Thoracic aorta (tissue), 2 donors: ENCODE measurements at places on chromosomes 6 and 20.

- DNase-seq = no peak
These were observed 56.2 kb upstream of the EPB41L1 start for GRCh38 chr20:36098364-36098763.

DNA sequence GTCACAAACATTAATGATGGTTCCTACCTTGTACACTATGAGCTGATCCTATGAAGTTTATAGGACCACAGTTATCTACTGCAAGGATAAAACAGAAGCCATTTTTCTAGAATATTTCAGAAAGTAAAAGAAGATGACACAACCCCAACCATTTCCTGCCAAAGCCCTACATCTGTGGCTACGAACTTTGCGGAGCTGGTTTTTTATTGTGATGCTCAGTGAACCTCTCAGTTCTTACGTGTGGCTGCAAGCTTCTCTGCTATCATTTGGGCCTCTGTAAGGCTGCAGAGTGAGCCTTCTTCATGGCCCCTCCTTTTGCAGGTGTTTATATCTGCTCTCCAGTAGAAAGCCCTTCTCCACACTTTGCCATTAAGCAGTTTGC lies 17.8 kb upstream of the TAGAP start:
- no peak for DNase-seq

DNA sequence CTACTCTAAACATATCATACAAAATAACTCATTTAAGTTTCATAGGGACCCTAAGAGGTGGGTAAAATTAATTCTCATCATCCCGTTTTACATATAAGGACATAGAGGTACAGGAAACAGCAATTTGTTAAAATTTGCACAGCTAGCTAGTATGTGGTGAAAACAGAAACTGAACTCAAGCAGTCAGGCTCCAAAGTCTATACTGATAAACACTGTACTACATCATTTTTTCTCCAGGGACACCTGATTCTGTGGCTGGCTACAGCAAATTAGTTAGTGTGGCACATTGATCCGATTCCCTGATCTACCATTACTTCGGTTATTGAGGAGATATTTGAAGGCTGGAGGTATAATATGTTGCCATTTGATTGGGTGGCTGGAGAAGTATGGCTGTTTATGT lies 36.2 kb upstream of the E2F3 start:
- no peak for DNase-seq

DNA sequence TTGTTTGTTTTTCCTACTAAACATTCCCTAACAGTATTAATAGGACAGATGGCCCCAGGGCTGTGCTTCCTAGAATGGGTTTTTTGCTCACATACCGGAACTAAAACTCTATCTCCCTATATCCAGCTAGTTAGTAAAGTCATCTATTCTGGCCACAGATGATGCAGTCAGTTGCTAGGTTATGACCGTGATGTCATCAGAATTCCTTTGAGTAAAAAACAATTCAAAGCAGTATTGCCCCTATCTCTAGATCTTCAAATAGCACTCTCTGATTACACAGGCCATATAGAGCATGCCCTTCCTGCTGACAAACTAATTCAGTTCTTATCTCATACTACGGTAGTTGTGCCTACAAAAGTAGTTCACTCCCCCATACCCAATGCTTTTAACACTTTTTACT lies 17.9 kb upstream of the ZNF451 start:
- no peak for DNase-seq

GRCh38 chr6:167164261-167164660 lies 6.5 kb upstream of the GPR31 start:
- no peak for DNase-seq
